Endodermal cell (in vitro differentiated cells): ENCODE measurements at places on chromosomes 16 and 17. TPM values are rescaled to one million over a fixed set of nuclear protein-coding genes. Genes with fewer than 3 reads are reported as not detected.

- DNase-seq, result no peak
Measured at GRCh38 chr16:2895813-2896212, 12.8 kb downstream of the FLYWCH2 start.

DNA sequence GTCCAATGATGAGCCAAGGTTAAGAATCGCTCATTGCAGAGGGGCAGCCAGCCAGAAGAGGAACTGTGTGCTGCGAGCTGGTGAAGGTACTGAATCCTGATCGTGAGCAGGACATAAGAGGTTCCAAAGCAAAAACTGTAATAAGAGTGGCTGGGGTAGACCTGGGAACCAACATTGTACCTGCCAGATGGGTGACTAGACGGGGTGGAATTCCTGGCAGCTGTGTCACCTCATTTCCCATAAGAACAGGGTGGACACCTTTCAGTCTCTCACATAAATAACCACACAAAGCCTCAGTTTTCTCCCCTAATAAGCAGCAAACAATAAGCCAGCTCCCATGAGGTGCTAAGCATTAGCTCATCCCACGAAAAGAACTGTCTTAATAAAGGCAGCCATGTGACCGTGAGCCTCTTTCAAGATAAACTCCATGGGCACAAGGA lies 290.3 kb downstream of the SOX9 start:
- no peak for DNase-seq

DNA sequence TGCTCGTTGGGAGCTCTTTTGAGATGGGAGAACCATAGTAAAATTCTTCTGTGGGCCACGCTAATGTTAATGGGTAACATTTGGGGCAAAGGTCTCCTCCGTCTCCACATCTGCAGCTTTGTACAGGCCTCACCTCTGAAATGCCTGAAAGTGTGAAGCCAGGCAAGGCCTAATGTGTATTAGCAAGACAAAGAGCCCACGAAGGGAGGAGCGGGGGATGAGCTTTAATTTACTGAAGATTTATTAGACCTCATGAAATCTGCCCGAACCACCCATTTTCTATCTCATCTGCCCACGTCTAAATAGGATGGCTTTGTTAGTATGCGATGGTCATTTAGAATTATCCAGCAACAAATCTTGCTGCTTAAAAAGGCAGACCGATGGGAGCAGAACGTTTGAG lies 408.9 kb downstream of the PMP22 start:
- no peak for DNase-seq

Gene GSDMA
- not detected in 3 replicates for total RNA-seq

Gene GLP2R
- not detected in 3 replicates for total RNA-seq

GRCh38 chr16:28210979-28211588 lies 681 bp downstream of the XPO6 start:
- peak; percentile 68 for DNase-seq

DNA sequence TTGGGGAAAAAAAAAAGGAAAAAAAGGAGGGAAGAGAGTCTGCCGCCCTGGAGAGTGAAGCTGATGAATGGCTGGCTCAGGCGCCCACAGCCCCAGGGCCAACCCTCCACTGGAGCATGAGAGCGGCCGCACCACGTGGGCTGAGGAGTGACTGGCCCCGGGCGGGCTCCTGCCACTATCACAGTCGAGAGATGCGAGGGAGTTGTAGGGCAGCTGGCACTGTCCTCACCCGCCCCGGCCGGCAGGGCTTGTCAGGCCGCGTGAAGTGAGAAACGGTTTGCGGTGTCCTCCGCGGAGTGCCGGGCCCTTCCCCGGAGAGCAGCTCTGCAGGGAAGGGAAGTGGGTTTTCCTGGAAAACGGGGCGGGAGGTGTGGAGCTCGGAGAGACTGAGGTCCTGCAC lies 45.9 kb downstream of the JPH3 start:
- no peak for DNase-seq

Gene PITPNC1
- 28.9 to 37.2 TPM (median 31.3 TPM) in 3 replicates for total RNA-seq

DNA sequence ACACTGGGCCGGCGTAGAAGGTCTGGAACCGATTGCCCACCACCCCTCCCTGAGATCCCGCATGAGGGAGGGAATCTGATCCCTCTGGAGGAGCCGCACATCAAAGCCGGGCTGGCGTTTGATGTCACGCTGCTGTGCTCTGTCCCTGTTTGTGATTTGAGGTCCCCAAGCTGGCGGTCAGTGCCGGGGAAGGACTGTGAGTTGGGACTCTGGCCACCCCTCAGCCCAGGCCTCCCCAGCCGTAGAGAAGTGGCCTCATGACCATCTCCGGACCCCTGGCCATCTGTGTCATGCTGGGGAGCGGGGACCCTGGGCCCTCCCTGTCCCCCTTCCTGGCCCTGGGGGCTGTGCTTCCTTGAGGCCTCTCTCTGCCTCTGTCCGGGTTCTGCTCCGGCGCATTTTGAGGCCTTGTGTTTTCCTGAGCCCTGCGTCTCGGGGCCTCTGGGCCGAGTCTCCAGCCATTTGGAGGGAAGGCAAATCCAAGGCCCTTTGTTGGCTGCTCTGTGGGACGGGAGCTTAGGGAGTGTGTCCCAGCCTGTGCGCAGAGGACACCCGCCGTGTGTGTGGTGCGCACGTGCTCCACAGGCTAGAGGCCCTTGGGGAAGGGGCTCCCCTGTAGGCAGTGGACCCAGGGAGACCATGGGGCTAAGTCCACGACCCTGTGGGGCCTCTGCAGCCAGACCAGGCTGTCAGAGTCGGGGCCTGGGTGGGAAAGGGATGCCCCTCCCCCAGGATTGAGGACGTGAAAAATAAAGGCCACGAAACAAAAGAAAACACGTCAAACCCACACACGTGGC lies 15.1 kb downstream of the ASPSCR1 start:
- no peak for DNase-seq

Gene LRRC37A
- total RNA-seq, result 3.4 and 4.9 TPM in 2 replicates

DNA sequence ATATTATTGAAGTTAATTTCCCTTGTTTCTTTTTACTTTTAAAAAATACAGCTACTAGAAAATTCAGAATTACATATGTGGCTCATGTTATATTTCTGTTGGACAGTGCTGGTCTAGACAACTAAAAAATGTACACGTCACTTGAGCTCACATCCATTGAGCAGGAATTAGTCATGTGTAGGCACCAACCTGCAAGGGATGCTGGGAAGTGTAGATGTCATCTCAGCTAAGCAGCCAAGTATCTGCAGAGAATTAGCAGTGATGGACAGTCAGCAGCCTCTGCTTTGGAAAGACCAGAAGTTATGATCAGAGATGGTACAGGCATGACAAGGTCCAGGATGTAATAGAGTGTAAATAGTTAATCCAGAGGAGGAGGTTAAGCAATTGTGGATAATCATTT lies 87.1 kb upstream of the HS3ST2 start:
- no peak for DNase-seq

Gene HOXB7
- total RNA-seq, result not detected in 2 replicates

- DNase-seq, result no peak
Measured at GRCh38 chr16:84732674-84733352, 33.0 kb downstream of the USP10 start.

DNA sequence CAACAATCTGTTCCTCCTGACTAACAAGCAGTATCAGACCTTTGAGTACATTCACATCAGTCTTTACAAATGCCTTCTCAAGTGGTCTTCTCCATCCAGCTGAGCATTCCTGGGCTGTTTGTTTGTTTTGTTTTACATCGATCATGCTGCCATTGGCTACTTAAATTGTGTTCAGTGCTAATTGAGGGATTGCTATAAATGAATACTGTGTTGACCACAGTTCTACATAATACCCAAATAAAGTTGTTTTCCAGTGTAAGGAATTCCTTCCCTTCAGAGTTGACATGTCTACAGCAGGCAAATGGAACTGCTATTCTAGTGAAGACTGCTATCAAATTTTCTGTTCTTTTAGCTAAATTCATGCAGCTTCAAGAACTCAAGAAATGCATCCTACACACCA lies 3.2 kb downstream of the CDH8 start:
- DNase-seq, result no peak

DNA sequence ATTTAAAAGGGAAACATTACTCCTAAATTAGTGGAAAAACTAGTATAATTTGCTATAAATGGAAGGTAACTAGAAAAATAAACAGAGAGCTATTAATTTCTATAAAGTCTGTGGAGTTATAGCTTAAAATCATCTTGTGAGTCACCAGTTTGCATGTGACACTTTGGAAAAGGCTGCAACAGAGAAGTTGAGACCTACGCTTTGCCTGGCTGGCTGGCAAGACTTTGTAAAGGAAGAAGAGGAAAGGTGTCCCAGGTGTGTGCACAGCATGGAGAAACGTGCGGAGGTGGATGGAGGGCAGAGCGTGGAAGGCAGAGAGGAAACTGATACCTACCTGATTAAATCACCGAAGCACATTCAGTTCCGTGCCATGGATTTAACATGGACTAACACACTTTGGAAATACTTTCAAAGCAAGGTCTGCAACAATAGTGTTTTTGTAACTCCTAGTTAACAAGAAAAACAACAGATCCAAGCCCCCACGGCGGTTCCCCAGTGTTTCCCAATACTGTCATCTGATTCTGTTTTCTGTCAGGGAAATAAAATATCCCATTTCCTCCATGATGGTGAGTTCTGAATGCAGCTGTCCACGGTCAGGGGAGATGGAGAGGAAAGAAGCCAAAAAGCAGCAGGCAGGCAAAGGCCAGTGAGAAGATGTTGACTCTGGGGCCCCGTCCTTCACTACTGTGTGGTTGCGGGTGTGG lies 134.8 kb downstream of the XYLT1 start:
- DNase-seq, result no peak

DNA sequence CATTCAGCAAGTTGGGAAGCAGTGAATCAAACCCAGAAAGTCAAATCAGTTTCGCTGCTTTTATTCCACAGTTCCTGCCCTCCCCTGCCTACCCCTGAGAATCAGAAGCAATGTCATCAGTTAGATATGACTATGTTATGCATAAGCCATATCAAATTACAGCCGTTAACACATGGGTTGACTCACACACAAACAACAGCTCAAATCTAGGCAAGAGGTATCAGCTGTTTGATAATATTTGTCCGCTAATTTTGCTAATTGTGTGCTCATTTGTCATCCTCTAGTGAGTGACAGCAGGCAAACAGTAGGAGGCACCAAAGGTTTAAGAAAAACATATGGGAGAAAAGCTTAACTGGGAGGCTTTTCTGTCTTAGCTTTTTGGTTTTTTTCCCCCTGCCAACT lies 327.4 kb upstream of the CCL2 start:
- DNase-seq, result no peak

Gene GOSR2
- 49.3 and 51.9 TPM in 2 replicates for total RNA-seq

GRCh38 chr16:30354423-30355143 lies 525 bp downstream of the CD2BP2 start:
- DNase-seq, result no peak

DNA sequence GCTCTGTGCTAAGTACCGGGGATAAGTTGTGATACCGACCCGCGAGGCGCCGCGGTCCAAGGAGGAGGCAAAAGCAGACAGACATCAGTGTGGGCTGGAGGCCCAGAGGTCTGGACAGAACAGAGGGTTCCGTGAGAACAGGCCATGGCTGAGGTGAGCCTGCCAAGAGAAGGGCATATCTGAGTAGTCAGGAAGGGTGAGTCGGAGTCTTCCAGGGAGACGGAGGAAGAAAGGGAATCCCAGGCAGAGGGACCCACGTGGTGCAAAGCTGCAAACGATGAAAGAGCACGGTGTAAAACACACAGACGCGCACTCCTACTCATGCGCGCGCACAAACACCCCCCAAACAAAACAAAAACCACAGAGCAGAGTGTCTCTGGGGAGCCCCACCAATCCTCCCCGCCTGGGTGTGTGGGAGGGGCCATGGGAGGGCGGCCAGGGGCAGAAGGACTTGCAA lies 18.1 kb downstream of the RHBDL3 start:
- peak; percentile 44 for DNase-seq

Gene RPL38
- 1,199 and 1,289 TPM in 2 replicates for total RNA-seq

Gene CCL16
- not detected in 2 replicates for total RNA-seq

GRCh38 chr17:72502371-72503341 lies 381.8 kb downstream of the SOX9 start:
- DNase-seq, result peak; percentile 55

- DNase-seq, result peak; percentile 27
Measured at GRCh38 chr16:3937066-3937875, 56.8 kb upstream of the CREBBP start.

Gene TRPV3
- total RNA-seq, result 4.6 and 6.2 TPM in 2 replicates

Gene MRPL38
- 109 and 118 TPM in 2 replicates for total RNA-seq

GRCh38 chr16:12900156-12900555 lies 1.2 kb upstream of the SHISA9 start:
- DNase-seq, result no peak

DNA sequence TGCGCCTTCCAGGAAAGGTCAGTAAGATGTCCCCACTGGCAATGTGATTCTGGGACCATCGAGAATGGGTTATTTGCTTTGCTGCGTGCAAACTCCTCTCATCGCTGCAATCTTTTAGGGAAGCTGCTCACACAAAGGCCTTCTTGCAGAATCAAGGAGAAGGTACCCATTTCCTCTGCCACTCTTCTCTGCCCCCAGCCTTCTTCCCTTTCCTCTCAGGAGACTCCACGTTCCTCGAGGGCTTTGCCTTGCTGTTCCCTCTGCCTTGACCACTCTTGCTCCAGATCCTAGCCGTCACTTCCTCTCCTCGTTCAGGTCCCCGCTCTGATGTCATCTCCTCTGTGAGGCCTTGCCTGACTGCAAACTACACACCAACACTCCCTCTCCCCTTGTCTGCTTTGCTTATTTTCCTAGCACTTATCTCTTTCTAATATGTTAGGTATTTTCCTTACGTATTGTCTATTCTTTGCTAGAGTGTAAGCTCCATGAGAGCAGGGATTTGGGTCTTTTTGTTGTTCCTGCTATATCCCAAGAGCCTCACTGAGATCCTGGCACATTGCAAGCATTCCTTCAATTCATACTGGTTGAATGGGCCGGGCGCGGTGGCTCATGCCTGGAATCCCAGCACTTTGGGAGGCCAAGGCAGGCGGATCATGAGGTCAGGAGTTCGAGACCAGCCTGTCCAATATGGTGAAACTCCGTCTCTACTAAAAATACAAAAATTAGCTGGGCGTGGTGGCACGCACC lies 5.3 kb upstream of the CRK start:
- no peak for DNase-seq

- DNase-seq, result peak; percentile 99
Measured at GRCh38 chr17:72120642-72121163, at the start of gene SOX9. SOX9 (plus strand) TSS chr17:72121020; CDS start chr17:72121392, 372 bp downstream.

DNA sequence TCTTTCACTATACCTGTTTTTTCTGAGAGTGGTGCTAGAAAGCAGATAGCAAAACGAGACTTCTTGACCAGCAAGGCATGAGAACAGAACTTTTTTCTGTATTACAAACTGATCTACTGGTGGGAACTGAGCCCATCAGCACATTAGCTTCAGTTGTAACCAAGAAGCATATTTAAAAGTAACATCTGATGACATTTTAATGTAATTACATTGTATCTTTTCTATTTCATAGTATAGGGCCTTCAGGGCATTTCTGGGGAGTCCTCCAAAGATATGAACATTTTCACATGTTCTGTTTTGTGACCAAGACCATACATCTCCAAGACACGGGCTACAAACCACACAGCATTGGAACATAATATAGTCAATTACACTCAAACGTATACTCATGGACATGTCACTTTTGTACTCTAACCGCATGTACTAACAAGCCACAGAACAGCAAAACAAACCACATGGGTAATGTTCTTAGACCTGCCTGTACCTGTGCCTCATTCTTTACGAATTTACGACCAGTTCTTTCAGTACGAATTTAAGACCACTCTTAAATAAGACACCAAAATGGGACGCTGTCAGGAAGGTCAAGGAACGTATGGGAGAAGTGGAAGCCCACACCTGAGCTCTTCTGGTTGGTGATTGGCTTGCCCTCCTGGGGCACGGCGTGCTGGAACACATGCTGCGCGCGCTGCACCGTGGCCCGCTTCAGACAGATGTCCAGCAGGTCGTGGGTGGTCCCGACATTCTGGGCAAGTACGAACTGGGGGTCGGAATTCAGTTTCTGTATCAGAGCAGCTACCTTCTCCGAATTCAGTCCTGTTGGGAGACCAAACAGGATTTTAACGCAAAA lies 825 bp downstream of the BLMH start:
- DNase-seq, result peak; percentile 85
